ENCODE measurements at places on chromosomes 3 and 15.

GRCh38 chr15:92523176-92523575 lies 129.5 kb downstream of the ST8SIA2 start:
- DNase-seq: no peak

- DNase-seq: no peak
These were observed 52.5 kb downstream of the EOMES start for GRCh38 chr3:27669591-27669990.

DNA sequence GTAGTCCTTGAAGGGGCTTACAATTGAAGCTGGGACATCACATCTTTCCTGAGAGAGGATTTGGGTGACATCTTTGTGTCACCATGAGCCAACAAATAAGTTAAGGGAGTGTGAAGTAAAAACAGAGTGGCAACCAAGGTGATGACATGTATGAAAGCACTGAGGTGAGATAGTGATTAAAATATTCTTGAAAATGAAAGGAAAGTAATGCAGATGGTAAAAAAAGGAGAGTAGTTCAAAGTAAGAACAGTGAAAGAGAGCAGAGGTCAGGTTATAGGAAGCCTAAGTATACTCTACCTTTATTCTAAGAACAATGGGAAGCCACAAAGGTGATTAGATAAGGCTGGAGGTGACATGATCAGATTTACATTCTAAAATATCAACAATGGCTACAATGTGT lies 486.1 kb downstream of the DIPK2A start:
- DNase-seq: no peak

DNA sequence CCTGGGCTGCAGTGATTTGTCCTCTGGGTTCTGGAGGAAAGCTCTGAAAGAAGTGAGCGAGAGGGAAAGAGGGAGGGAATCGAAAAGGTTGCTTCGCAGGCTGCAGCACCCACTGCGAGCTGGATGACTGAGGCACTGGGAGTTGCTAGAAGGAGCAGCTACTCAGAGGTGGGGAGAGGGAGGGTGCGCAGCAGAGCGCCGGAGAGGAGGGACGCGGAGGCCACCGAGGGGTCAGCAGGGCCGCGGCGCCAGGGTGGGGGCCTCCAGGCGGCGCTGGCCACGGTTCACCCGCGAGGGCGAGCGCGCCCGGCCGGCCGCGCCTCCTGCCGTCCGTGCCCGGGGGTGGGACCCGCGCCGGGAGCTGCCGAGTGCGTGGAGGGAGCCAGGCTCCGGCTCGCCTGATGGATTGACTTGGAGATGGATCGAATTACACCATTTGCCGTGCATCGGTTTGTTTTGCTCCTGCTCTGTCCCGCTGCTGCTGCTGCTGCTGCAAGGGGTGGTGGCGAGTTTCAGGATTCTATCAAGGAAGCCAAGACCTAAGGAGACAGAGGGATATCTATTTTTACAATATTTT lies at the start of gene SEMA6D:
Gene SEMA6D, plus strand, starts transcription at position 470 of the 577 bp plus-strand sequence. CDS start 42,294 bp downstream, outside the sequence.
- DNase-seq: no peak

- no peak for DNase-seq
These were observed 173.0 kb upstream of the FRMD4B start for GRCh38 chr3:69558912-69559311.

DNA sequence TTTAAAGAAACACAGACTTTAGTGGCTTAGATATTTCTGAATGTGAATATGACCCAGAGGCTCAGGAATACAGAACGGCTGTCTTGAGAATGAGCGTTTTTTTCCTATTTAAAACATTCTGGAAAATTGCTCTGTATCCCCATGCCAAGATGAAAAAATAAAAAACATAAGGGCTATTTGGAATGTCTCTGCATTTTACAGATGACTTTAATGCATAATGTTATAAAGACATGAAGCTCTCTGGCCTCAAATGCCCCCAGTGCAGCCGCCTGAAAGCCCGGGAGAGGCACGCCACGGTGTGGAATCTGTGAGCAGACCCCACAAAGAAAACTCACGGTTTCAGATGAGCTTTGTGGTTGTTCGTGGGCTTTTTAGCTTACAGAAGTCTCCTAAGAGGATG lies 322.5 kb upstream of the ICE2 start:
- DNase-seq: no peak

DNA sequence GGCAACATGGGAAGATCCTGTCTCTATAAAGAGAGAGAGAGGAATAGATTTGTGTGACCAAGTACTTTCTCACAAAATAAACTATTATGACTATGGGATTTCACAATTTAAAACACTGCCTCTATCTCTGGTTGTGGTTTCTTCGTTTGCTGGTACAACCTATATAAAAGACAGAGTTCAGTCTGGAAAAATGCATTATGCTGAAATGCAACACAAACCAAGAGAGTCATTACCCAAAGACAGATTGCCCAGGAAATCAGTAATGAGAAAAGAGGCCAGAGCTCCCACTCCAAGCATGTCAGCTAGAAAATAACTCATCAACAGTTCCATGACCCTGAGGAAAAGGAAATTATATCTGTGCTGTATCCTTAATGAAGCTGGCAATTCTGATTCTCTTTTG lies 23.2 kb downstream of the GPR176 start:
- DNase-seq: no peak

DNA sequence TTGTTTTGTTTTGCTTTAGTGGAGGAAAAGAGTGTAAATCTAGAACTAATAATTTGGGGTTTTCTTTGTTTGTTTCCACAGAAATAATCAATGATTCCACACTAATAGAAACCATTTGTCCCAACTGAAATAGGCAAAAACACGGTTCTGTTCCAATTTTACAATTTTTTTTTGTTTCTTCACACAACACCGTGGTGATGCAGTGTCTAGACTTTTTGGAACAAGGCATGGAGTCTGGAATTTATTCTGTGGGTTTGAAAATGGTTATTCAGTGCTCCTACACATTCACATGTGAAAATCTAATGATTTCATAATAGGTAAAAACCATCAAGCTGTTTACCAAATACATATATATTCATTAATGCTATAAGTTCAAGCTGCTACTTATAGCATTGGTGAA lies 629.0 kb upstream of the TGFBR2 start:
- DNase-seq: no peak

GRCh38 chr3:47260605-47261004 lies 22.0 kb downstream of the KIF9 start:
- no peak for DNase-seq

GRCh38 chr15:101048581-101049030 lies 129.4 kb downstream of the LRRK1 start:
- DNase-seq: no peak

DNA sequence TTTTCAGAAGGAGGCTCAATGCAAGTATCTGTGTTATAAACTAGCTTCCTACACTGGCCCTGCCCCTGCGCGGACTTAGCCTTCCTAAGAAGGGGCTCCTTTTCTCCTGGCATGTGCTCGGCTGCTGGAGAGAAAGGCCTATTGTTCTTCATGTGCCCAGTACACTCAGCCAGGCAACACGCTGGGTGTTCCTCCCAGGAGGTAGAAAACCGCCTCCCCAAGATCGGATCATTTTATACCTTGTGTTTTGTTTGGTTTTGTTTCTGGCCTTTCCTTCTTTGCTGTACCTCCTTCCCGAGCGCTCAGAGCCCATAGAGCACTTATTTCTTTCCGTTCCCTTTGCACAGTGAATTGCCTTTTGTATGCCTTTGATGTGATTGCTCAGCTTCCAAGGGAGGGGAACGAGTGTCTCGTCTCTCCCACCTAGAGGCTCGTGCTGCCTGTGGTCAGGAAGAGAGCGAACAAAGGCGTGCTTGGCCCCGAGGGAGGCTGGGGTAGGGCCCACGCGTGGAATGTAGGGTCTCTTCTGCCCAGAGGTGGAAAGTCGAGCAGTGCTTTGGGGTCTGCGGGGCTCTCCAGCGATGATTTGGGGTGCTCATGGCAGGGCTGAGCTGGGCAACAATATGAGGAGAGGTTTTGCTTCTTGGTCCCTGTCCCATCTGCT lies 30.0 kb downstream of the CCNL1 start:
- no peak for DNase-seq

DNA sequence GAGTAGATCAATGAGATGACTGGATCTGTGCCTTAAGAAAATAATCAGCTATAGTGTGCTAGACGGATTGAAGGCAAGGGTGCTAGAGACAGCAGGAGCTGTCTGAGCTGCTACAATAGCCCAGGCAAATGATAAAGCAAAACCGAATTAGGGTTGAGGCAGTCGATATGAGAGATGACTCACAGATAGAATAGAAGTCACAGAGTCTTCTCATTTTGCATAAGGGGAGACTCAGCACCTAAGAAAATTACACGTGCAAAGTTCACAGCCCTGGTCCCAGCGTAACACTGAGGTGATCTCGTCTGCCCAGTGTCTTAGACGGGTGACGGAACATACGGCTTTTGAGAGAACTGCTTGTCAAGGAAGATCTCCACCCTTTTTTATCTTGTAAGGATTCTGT lies 11.6 kb downstream of the LPP start:
- no peak for DNase-seq

- no peak for DNase-seq
These were observed 36.8 kb downstream of the EHD4 start for GRCh38 chr15:41935566-41936020.

- peak; percentile 0 for DNase-seq
These were observed 16.1 kb downstream of the FGF7 start for GRCh38 chr15:49438962-49439631.

- no peak for DNase-seq
These were observed 41.5 kb downstream of the SAXO2 start for GRCh38 chr15:82303956-82304777.

- no peak for DNase-seq
These were observed 23.6 kb downstream of the GOLM2 start for GRCh38 chr15:44312108-44312507.

DNA sequence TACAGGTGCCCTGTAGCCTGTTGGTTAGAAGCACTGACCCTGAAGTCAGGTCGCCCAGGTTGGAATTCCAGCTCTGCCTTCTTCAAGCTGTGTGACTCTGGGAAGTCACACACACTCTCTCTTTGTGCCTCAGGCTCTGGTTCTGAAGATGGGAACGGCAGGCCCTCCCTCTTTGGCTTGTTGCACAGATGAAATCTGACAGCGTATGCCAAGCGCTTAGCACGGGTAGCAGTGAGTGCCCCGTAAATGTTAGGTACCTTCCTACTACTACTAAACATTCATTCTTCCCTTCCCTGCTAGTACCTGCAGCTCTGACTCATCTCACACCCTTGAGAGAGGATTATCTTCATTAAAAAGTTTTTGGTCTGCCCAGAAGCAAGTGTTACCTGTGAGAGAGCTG lies 139.0 kb downstream of the PGPEP1L start:
- no peak for DNase-seq

DNA sequence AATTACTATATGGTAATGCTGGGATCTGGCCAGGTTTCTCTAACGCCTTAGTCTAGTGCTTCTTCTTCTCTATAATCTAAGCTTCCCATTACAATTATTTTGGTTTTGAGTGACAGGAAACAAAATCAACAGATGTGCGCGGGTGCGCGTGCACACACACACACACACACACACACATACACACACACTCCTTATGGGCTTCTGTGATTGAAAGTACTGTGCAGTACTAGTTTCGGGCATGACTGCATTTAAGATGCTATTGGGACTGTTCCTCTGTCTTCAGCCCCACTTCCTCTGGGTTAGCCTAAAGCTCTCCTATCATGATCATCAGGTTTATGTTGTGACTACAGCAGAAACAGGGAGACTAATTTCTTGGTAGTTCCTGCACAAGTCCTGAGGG lies 32.2 kb downstream of the EPHB1 start:
- no peak for DNase-seq

GRCh38 chr15:99486371-99487336 lies 79.1 kb upstream of the MEF2A start:
- DNase-seq: no peak

- no peak for DNase-seq
These were observed 130.2 kb upstream of the UMPS start for GRCh38 chr3:124599779-124600693.

DNA sequence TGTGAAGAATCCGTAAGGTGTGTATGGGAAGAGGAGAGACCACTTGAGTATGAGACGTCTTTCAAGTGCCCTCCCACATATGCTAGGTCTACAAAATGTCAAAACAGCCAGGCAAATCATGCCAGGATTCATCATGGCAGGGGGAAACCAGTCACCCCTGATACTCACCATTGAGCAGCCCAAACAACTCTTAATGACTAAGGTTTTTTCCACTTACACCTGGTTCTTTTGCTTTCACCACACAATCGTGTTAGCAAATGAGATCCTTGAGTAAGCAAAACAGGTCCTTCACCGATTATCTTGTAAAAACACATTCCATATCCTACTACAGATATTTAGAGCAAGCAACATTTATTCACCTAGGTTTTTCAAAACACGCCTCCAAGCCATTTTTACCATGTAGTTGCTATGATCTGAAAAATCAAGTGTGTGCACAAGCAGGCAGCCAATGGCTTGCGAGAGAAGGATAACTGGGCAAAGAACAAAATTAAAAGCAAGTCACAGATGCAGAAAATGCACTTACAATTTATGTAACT lies 177.5 kb upstream of the LPP start:
- DNase-seq: no peak

GRCh38 chr3:144010371-144010770 lies 38.7 kb downstream of the DIPK2A start:
- no peak for DNase-seq

GRCh38 chr3:111979434-111980038 lies 710 bp downstream of the ABHD10 start:
- no peak for DNase-seq

DNA sequence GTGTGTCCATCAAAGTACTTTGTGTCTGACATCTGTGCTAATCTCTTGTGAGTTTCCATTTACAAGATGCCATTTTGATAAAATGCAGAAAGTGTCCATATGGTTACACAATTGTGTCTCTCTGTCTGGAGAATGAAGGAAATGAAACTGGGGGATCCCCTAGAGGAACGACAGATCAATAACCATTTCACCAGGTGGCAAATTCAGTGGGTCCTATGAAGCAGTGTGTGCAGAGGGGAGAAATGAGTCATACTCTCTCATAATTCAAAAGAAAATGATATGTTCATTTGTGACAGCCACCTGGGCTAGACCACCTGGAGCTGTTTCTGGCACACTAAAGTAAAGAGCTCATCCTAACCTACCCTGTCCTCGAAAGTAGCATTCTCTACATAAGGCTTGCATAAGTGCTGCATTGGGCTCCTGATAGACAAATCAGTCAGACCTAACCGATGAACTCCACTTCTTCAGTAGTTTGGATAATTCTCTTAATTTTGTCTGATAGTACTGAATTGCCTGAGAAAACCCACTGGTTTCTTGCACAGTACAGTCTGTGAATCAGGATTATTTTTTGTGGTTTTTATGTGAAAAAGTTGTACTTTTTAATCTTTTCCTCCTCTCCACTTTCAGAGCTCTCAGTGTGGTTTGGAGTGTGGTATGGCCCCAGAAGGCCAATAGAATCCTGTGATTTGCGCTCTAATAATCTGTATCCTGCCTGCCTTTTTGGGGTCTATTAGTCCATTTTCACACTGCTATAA lies 10.3 kb upstream of the CD47 start:
- no peak for DNase-seq

DNA sequence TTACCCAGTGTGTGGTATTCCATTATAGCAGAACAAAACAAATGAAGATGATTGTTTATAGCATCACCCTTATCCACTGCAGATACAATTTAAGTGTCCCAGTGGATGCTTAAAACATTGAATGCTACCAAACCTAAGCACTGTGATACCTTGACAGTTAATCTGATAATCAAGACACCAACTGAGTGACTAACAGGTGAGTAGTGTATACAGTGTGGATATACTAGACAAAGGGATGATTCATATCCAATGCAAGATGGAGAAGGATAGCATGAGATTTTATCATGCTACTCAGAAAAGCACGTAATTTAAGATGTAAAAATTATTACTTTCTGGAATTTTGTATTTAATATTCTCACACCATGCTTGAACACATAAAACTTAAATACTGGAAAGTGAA lies 1449.0 kb downstream of the OTOL1 start:
- no peak for DNase-seq

GRCh38 chr3:72571052-72571451 lies 277.2 kb downstream of the SHQ1 start:
- no peak for DNase-seq

GRCh38 chr3:124784686-124785382 lies 54.6 kb downstream of the UMPS start:
- no peak for DNase-seq

Measured in esophagus squamous epithelium (tissue), 5 donors.